ENCODE measurements at places on chromosomes 4 and X.

GRCh38 chr4:156346959-156347385 lies 393.3 kb upstream of the CTSO start:
- DNase-seq, result no peak

DNA sequence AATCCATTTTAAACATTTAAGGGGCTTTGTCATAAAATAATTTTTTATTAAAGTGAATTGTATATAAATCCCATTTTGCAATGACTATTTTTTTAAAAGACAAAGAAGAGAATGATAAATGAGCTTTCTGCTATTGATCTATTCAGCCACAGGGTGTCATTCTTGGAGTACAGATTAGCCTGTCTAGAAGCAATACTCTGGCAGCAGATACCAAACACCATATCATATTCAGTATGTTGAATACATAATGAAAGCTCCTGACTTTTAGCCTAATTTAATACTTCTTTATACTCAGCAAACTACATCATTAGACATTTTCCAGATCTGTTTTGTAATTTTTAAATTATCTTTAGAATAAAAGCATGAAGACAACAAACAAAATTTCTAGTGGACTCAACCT lies 496.3 kb downstream of the PDGFC start:
- no peak for DNase-seq

DNA sequence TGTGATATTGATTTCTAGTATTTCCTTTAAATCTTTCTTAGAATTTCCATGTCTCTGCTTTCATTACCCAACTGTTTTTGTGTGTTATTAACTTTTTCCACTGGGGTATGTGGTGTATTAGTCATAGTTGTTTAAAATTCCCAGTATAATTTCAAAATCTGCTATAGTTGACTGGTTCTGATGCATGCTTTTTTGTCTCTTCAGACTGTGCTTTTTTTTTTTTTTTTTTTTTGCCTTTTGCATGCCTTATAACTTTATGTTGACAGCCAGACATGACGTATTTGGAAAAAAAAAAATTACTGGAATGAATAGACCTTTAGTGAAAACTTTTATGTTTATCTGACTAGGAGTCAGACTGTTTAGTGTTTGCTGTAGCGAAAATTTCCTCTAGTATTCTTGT lies 580.4 kb downstream of the ANKRD50 start:
- no peak for DNase-seq

DNA sequence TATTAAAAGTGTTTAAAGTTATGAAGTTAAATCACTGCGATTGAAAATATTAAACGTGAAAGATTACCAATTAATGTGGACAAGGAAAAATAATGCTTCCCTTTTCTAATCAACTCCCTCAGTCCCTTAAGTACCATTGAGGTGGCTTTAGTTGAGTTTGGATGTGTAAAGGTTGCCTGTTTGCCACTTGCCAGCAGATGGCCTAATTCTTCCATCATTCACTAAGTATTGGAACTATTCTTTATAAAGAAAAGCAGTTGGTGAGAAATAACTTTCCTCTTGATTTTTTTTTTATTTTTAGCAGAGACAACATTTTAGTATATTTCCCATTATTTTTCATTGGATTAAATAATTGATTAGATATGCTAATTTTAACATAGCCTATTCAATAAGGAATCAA lies 295.9 kb upstream of the TACR3 start:
- DNase-seq, result no peak

DNA sequence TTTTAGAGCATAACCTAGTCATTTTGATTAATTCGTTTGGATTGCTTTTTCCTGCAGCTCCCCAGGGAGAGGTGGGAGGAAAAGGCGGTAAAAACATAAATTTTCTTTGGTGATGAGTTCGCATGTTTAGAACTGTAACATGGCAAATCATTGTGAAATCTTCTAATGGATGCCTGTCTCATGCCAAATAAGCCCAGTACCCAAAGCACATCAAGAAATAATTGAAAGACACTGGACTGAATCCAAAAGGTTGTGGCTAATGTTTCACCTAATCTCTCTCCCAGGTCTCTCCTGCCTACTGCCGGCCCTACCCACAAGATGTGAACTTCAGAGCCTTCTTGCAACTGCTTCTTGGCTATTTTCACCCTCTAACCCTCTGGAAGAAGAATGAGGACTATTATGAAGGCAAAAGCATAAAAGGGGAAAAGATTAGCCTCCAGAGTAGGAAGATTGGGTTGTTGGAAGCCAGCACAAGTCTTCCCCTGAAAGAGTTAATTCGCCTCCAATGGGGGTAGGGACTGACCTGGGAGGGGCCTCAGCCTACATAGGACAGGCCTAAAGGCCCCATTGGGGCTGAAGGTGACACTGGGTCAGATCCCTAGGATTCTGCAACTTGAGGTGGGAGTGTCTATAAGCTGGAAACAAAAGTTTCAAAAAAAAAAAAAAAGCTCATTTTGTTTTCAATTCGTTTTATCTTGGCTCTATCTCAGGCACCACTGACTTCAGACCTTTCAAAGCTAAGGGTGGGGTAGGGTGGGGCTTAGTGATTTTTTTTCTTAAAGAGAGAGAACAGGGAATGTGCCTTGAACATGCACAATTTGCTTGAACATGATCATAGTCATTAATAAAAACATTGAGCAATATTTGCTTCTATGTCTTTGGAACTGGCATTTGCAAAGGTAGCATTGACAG lies 278.6 kb upstream of the KLF3 start:
- no peak for DNase-seq

- DNase-seq, result no peak
Observed at GRCh38 chrX:132375941-132376340, 112.9 kb downstream of the MBNL3 start.
